Lung microvascular endothelial cell (primary cell): ENCODE measurements at places on chromosomes 7 and 10. TPM values are rescaled to one million over a fixed set of nuclear protein-coding genes. Genes with fewer than 3 reads are reported as not detected.

DNA sequence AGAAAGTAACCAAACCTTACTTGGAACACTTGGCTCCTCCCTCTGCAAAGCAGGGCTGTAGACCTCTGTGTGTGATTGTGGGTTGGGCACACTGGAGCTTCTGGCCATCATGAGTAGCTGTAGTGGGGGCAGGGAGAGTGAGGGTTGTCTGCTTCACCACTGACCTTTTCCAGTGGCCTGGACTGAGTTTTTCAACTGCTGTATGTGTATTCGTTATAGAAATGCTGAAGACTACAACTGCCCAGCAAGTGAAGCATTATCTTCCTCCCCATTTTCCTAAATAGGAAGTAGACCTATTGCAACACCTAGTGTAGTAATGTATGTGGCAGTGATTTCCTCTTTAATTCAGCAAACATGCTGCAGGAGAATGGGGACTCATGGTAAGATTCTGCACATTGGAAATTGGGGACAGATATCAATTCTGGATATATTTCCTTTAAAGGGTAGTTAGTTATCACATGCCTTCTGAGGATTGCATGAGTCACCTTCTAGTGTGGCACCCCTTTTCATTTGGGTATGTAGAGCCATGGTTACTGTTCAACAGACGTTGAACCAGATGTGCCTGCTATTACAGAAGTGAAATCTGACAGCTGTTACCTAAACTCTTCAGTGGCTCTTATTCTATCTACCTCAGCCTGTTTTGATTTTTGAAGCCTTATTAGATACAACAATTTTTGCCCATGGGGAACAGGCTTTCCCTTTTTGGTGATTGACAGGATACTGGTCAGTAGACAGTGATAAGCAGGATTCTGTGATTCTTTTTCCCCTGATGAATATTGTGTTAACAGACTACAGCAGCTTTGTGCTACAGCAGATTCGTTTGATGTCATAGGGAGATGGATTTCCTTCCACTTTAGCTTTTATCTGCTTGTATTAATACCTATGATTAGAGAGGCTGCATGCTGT lies 130.9 kb downstream of the SND1 start:
- DNase-seq: peak; percentile 16

The CPXM2 gene
- under 0.01 and 0.22 TPM in 2 replicates for total RNA-seq

DNA sequence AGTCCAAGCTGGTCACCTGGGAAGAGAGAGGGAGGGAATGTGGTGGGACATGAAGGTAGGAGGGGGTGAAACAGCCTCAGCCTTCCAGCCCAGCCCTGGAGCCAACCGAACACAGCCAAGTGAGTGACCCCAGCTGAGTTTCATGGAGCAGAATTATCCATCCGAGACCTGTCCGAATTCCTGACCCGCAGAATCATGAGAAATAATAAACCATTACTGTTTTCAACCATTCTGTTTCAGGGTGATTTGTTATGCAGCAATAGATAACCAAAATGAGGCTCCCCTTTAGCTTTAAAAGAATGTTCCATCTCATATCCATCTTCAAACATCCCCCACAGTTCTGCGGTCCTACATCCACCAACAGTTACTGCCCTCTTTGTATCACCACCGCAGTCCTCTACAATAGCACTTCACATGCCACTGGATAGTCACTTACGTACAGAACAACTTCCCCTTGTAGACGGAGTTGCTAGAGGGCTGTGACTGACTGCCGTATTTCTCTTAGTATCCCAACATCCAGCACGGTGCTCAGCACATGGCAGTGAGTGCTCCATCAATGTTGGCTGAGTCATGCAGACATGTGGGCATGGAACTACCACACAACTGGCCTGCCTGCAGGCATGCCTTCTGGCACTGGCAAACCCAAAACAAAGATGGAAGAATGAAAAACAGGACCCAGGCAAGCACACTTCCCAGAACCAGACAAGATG lies 18.5 kb downstream of the KIAA1549 start:
- no peak for DNase-seq

- no peak for DNase-seq
Observed at GRCh38 chr10:108684431-108684830, 1238.9 kb downstream of the XPNPEP1 start.

The ZNF804B gene
- total RNA-seq: not detected in 2 replicates

GRCh38 chr7:124930655-124931597 lies 1.3 kb upstream of the POT1 start:
- peak; percentile 8 for DNase-seq

DNA sequence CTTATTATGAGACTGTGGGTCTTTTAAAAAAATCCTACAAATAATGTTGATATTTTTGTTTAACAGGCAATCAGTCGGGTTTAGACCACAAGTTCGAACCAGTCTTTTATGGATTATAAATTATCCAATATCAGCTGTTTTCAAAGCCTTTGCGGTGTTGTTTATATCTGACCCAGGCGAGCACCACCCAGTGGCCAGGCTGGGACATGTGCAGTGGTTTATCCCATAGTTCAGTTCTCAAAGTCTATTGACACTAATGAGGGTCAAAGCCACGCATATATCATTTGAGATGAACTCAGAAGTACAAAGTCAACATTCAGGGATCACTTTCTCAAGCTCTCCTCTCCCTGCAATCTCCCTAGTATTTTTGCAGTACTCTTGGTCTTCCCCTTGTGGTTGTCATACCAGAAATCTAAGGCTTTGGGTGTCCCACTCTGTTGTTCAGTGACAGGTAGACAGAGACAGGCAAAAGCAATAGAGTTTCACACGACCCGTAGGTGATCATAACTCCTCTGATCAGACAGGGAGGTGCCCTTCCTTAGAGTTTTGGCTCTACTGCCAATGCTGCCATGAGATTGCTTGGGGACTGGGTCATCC lies 117.4 kb upstream of the POM121L12 start:
- no peak for DNase-seq

The OR2A1 gene
- total RNA-seq: not detected in 2 replicates

DNA sequence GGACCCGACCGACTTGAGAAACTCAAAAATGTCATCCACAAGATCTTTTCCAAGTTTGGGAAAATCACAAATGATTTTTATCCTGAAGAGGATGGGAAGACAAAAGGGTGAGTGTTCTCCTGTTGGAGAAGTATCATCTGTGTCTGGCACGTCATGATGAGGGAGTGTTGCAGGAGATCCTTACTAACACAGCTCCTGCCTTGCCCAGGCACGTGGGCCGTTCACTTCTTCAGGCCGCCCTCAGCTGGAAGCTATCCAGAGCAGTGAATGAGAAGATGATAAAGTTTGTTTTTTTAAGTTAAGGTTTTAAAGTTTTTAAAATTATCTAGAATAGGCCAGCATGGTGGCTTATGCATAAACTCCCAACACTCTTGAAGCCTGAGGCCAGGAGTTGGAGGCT lies 6.2 kb downstream of the EIF3B start:
- no peak for DNase-seq

- DNase-seq: no peak
Observed at GRCh38 chr7:120059641-120060040, 213.3 kb upstream of the KCND2 start.
